ENCODE measurements at places on chromosomes 1 and 21.

- no peak for DNase-seq
These were observed 83.8 kb downstream of the STUM start for GRCh38 chr1:226632169-226632879.

DNA sequence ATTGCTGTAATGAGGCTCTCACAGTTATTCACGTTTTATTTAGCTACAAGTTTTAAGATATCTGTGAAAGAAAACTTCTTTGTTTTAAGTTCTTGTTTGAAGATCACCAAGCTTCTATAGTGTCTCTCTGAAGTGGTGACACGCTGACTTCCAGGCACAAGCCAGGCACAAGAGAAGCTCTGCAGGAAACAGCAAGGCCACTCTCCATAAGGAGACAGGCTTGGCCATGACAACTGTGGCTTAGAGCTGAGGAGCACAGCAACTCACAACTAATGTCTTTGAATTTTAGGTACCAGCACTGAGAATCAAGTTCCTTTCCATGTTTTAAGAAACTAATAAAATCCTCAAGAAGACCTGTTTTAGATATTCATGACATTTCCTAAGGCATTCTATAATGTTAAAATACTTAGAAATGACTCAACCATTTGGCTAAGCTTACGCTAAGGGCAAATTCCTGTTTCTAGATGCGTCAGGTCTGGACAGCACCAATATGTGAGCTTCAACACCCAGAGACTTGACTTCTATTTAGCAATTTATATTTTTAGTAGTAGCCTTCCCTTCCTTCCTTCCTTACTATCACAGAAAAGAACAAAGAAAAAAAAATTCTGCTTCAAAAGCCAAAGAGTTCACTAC, 40.2 kb downstream of the APP start:
- DNase-seq: no peak

DNA sequence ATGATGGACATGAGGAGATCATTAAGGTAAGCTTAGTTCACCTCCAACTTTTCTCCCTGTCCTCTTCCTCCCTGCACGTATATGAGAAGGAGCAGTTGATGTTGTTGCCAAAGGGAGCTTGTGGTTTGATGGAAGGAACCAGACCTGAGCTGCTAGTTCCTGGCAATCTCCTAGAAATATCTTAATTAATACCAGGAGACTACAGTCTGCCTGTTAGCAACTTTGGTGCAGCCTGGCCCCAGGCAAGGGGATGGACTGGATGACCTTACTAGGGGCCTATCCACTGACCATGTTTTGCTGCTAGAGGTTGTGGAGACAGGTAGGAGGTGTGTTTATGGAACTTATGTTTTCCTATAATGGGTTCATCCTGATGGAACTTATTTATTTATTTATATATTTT, 22.6 kb downstream of the TUFT1 start:
- no peak for DNase-seq

DNA sequence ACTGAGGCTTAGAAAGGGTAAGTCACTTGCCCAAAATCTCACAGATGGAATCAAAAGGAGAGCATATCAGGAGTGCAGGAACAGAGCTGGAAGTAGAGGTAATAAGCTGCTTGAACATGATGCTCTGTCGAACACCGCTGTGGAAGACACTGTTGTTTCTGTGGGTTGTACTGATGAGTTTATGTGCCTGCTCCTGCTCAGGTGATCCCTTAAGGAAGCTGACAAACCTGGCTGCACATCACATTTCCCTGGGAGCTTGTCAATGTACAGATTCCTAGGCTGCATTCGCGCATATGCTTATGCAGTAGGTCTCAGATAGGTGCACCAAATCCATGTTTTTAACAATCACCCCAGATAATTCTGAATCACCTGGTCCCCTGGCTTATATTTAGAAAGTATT, 79.7 kb downstream of the ZNF326 start:
- DNase-seq: no peak

- no peak for DNase-seq
These were observed 6.3 kb upstream of the PADI1 start for GRCh38 chr1:17198476-17199258.

DNA sequence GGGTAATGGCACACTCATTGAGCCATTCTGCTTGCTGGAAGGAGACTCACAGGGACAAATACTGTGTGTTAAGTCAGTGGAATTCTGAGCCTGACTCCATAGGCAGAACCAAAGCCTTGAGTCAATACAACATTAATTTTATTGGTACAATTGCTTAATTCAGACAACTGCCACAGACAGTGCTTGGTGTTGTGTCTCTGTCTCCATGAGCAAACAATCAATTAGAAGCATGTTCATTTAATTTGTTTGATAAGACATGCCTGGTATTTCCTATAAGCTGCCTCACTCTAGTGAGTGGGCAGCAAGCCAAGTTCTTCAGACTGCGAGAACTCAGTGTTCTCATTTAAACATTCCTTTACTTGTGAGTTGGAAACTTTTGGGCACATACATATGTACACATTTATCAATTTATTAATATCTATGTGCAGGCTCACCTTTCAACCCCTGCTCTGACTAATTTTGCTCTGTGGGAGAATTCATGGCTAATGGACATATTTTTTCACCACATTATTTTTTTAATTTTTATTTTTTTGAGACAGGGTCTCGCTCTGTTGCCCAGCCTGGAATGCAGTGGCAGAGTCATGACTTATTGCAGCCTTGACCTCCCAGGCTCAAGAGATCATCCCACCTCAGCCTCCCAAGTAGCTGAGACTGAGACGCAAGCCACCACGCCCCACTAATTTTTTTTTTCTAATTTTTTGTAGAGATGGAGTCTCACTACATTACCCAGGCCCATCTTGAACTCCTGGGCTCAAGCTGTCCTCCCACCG, 4.5 kb upstream of the SRSF10 start:
- DNase-seq: no peak

DNA sequence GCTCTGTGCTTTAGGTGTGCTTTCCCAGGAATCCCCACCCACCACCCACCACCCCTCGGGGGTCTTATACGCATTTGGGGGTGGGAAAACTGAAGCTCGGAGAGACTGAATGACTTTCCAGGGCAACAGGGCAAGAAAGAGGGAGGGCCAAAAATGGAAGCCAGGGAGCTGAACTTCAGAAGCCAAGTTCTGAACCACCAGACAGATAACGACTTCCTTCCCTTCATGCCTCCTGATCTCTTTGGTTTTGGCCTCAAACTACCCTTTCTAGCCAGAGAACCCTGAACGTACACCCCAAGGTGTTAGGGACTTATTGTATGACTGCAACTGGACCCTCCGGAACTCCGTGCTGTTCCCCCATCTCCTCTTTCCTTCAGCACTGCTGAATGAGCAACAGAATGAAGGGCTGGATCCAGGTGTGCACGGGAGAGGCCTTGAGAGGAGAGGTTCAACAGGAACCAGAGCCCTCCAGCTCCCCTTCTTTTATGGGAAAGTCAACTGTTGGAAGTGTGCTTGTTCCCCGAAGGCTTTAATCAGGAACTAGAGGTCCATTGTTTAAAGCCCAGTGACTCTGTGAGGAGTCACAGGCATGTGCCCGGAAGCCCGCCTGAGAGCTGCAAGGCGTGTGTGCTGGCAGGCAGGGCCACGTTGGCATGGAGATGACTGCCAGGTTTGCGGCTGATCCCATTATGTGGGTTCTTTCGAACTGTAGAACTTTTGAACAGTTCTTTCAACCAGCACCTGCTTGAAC, 3.1 kb downstream of the BACE2 start:
- DNase-seq: no peak

- DNase-seq: no peak
These were observed 71.8 kb downstream of the DISP3 start for GRCh38 chr1:11550664-11551283.

GRCh38 chr1:3462356-3463012, 8.0 kb downstream of the ARHGEF16 start:
- DNase-seq: no peak

DNA sequence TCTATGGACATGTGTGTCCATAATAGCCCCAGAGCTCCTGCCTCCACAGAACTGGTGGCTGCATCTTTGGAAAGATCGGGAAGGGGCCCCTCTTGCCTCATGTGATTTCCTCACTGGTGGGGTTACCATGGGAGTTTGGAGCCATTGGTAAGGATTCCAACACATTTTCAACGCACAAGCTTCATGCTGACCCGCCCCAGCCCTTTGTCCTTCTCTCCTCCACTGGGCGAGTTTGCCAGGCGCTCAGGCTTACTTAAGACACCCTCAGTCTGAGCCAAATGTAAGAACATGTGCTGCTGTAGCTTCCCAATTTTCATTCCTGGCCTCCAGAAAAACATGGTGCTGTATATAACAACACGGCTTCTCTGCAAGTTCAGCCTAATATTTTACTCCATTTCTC, 72.4 kb downstream of the ATP5PO start:
- no peak for DNase-seq

DNA sequence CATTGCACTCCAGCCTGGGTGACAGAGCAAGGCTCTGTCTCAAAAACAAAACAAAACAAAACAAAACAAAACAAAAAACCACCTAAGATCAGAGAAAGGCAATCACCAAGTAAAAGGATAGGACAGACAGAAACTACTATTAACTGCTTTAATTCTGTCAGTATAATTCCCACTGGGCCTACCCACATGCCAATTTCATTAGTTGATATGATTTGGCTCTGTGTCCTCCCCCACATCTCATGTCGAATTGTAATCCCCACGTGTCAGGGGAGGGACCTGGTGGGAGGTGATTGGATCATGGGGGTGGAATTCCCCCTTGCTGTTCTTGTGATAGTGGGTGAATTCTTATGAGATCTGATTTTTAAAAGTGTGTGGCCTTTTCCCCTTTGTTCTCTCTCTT, 27.2 kb upstream of the CAPZB start:
- DNase-seq: no peak

- DNase-seq: peak; percentile 76
These were observed 2.3 kb upstream of the RUNX1 start for GRCh38 chr21:35051287-35051818.

DNA sequence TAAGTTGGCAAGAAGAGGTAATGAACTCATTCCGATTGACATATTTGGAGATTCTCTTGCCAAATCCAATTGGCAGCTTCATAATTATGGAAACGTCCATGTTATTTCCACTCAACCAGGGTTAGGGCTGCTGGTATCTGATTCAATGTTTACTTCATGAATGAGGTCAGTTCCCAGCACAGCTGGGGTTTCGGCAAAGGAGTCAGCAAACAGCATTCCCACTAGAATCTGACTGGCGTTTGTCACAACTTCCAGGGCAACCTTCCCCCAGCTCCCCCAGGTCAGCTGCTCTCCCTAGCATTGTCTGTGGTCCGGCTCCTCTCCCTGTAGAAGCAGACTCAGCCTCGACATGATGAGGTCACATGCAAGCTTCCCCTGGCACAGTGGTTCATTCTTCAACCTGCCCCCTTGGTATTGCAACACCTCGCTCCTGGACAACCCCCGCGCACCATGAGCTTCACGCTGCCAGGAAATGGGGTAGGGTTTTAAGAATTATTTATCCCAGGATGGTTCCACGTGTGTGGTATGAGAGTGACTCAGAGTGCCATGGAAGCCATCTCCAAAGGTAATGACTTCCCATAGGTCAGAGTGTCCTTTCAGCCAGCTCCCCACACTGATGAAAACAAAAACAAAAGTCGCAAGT, 100.7 kb upstream of the SLC25A33 start:
- no peak for DNase-seq

- peak; percentile 4 for DNase-seq
These were observed 99.1 kb upstream of the ACTRT2 start for GRCh38 chr1:2921970-2922686.

DNA sequence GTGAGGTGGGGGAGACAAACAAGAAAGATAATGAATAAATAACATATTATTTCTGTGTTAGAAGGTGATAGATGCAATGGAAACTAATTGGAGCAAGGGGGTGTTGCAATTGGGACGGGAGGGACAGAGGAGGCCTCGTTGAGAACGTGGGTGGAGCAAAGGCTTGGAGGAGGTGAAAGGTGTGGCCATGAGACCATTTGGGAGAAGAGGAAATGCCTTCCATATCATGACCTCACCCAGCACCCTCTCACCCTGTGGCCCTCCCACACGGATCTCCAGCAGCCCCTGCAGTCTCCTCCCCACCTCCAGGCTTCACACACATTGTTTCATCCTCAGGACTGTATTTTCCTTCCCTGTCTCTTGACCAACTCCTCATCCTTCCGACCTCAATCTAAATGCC, 85.3 kb upstream of the ARHGAP29 start:
- DNase-seq: no peak

- no peak for DNase-seq
These were observed 15.8 kb upstream of the C8A start for GRCh38 chr1:56838759-56839158.

DNA sequence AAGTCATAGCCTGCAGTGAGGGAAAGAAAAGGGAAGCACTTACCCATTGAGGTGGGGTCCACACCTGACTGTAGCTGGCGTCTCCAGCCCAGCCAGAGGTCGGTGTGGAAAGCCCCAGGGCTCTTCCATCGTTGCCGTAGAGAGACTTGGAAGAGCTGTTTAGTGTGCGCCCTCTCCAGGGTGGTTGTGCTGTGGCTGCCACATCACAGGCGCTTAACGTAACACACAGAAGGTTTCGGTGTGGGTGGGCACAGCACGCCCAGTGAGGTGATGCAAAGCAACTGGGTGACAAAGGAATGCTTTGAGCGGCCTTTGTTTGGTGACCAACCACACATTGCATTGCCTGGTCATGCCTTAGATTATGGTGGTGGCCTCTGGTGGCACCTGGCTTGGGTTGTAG, 36.8 kb upstream of the KIF1B start:
- DNase-seq: no peak

- no peak for DNase-seq
These were observed 631.6 kb upstream of the CAMK1G start for GRCh38 chr1:208951908-208952307.

GRCh38 chr1:76615253-76616035, 251.8 kb upstream of the ST6GALNAC5 start:
- DNase-seq: no peak

DNA sequence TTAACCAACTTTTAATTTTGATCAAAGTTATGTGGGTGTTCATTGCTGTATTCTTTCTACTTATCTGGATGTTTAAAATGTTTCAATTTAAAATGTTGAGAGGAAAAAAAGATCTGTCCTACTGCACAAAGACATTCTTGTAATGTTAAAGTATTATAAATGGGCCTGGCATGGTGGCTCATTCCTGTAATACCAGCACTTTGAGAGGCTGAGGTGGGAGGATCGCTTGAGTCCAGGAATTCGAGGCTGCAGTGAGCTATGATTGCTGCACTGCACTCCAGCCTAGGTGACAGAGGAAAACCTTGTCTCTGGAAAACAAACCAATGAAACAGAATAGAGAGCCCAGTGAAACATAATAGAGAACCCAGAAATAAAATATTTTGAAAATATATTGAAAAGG, 65.5 kb upstream of the LRRC8B start:
- no peak for DNase-seq

DNA sequence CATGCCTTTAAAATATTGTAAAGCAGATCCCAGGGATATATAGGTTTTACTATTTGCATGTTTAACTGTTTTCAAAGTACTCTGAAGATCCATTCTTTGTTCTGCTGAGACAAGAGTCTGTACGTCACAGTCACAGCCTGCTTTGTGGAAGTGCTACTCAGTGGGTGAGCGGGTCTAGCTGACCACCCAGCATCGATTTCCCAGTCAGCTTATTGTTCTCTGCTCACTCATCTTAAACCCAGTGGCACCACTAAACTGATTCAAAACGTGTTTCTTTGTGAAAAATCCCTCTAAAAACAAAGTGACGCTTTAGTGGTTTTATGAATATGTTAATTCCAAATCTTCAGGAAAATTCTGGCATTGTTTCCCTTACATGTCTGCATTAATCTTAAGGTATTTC, 12.4 kb downstream of the PLPP3 start:
- no peak for DNase-seq

- DNase-seq: no peak
These were observed 223.7 kb downstream of the MRPL39 start for GRCh38 chr21:25383545-25383944.

Data from activated gamma-delta T cell treated with anti-CD3 and anti-CD28 coated beads, Interleukin-2, amount 50 U/mL, for 16 hours (primary cell).